Large intestine (tissue), 12 donors: ENCODE measurements at places on chromosomes 13 and 19.

DNA sequence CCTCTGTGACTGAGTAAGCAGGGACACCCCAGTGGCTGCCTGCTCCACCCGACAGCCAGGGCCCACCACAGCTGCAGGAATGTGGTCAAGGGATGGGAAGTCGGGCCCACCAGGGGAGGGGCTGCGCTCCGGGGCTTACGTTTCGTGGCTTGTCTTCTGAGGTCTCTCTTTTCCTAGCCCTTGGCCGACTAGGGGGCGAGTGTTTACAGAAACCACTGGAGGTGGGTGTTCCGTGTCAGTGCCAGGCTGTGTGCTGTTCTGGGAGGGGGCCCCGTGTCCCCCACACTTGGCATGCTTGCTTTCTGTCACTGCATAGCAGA, 4.5 kb downstream of the ADAT3 start:
- DNase-seq, result no peak

- DNase-seq, result no peak
These were observed 5.0 kb upstream of the GRIN3B start for GRCh38 chr19:995051-995827.

DNA sequence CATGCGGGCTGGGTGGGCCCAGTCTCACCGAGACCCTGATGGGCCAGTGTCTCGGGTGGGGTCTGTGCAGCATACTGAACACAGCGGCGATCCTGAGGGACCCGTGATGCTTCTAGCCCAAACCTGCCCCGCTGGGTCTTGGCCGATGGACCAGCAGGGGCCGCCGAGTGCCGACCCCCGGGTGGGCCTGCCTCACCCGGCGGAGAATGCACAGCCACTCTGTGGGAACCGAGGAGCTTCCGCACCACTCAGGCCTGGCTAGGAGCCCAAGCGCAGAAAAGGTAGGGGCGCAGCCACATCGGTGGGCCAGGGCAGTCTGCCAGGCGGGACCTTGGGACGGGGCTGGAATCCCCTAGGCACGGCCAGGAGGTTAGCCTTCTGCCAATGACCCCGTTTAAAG, 72.6 kb downstream of the TEX26 start:
- DNase-seq, result no peak

GRCh38 chr19:7605490-7606222, 10.0 kb downstream of the CAMSAP3 start:
- no peak for DNase-seq

GRCh38 chr19:15584541-15585115, 30.4 kb upstream of the CYP4F8 start:
- DNase-seq, result peak; percentile 71

DNA sequence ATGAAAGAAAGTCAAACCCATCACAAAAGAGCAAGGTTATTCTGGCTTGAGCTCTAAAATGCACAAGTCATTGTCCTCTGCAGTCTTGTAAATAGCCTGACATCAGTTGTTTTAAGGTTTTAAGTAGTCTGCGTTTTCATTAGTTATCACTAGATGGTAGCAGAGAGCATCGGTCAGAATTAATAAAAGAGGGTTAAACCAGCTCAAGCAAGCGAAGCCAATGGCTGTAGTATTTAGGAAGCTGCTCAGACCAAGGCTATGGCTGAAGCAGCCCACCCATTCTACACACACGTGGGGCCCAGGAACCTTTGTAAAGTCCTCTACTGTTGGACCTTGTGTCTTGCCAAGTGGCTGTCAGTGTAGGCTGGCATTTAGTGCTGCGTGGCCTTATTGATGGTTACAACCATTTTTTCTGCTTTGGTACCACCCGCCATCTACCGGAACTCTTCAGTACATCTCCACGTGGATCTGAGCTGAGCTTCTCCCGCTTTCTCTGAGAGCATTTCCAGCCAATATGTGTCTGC, 13.3 kb upstream of the ZNF57 start:
- peak; percentile 59 for DNase-seq

DNA sequence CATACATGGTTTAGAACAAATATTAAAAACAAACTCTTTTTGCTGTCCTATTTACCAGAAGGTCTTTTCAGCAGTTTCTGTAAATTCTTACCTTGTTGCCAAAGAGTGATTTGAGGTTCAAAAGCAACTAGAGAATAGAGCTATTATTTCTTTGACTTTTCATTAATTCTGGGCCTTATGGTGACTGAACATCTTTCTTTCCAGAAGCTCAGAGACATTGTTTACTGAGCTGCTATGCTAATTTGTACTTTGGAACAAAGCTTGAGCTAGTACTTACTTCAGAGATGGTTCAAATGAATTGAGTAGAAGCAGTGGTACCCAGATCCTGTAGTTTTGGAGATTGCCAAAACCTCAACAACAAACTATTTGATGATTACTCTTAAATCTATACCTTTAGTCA, 331.2 kb downstream of the SPRY2 start:
- DNase-seq, result no peak

GRCh38 chr13:106455190-106455589, 80.3 kb downstream of the EFNB2 start:
- DNase-seq, result no peak

GRCh38 chr13:110012102-110012739, 225.8 kb upstream of the IRS2 start:
- no peak for DNase-seq

DNA sequence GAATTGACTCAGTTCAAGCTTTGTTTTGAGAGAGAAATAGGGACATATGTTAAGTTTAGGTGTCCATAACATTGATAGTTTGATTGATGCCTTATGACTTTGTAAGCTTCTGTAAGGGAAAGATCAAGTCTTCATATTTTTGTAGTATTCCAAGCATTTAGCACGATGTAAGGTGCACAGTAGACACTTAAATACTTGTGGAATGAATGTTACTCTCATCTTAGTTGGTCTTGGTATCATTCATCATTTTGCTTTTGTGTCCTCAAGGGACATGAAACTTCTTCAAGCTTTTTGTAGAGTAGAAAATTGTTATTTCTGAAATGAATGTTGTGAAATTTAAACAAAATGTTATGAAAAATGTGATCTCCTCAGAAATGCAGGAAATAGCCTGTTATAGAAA, 10.1 kb downstream of the TDRD3 start:
- DNase-seq, result no peak

DNA sequence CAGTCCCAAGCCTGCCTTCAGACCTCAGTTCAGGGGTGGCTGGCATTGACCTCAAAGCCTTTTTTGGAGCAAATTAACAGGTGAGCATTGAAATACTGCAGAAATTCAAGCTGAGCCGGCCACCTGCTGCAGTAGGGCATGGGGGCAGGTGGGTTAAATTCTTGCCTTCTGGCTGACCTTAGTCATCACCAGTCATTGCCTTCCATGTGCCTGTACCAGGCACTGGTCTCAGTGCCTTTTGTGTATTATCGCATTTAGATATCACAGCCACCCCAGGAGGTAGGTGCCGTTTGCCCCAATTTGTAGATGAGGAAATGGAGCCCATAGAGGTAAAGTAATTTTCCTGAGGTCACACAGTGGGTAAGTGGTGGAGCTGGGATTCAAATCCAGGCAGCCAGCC, 7.2 kb downstream of the PPP1R37 start:
- DNase-seq, result no peak

DNA sequence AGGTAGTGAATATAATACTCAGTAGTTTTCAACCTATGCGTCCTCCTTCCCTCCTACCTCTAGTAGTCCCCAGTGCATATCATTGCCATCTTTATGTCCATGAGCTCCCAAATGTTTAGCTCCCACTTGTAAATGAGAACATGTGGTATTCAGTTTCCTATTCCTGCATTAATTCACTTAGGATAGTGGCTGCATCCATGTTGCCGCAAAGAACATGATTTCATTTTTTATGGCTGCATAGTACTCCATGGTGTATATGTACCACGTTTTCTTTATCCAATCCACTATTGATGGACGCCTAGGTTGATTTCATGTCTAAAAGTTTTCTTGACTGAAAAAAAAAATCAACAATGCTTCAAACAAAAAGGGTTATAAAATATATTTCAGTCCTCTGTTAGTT, 303.4 kb upstream of the SGCG start:
- no peak for DNase-seq

DNA sequence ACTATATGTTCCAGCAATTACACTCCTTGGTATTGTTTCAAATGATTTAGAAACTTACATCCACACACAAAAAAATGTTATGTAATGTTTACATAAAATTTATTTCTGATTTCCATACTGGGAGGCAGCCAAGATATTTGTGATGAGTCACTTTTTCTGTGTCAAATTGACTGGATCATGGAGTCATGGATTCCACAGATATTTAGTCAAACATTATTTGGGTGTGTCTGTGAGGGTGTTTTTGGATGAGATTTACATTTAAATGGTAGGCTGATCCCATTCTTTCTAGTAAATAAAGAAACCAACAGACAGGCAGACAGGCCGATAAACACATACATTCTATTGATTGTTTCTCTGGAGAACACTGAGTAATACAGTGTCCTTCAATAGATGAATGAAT, 562.8 kb downstream of the SLITRK6 start:
- DNase-seq, result no peak

DNA sequence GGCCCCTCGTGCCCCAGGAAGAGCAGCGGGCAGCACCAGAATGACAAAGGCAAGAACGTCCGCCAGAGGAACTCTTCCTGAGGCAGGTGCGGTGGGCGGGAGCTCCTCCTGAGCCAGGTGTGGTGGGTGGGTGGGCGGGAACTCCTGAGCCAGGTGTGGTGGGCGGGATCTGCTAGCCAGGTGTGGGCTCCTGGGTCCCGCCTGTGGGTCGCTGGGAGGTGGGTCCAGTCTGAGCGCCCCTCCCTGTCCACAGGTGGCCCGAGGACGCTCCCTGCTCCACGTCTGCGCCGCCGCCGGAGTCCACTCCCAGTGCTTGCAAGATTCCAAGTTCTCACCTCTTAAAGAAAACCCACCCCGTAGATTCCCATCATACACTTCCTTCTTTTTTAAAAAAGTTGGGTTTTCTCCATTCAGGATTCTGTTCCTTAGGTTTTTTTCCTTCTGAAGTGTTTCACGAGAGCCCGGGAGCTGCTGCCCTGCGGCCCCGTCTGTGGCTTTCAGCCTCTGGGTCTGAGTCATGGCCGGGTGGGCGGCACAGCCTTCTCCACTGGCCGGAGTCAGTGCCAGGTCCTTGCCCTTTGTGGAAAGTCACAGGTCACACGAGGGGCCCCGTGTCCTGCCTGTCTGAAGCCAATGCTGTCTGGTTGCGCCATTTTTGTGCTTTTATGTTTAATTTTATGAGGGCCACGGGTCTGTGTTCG, 7.0 kb upstream of the HCN2 start:
- no peak for DNase-seq

GRCh38 chr13:49466292-49466838, 22.3 kb downstream of the SETDB2 start:
- peak; percentile 63 for DNase-seq

- no peak for DNase-seq
These were observed 39.0 kb downstream of the ADPRHL1 start for GRCh38 chr13:113414335-113414734.

GRCh38 chr13:59823486-59823885, 340.2 kb downstream of the DIAPH3 start:
- no peak for DNase-seq

- DNase-seq, result no peak
These were observed 240.0 kb upstream of the SGCG start for GRCh38 chr13:22940736-22941135.

DNA sequence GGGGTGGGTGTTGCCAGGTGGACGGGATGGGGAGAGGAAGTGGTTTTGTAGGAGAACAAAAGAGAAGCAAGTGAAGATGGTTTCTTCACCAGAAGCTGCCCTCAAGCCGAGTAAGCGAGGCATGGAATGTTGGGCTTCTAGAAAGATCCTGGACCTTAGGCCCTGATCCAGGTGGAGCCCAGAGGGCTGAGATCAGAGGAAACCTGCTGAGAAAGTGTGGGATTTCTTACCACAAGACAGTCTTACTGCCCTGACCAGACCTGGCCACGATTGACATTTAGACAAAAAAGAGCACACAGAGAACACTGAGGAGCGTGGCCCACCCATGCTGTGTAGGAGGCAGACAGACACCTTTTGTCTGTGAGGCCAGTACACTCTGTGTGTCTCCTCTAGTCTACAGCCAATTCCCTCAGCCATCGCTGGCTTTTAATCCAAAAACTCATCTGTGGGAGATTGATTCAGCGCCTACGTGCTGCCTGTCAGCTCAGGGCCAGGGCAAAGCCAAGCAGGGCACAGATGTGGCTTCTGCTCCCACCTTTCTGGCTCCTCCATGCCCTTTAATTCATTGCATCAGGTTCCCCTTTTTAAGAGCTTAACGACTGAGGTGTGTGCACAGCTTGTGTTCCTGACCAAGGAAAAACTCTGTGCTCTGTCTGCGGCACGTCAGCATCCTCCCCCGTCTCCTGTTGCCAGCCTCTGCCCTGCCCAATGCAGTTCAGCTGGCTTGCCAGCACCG, 123.3 kb downstream of the AKAP11 start:
- DNase-seq, result no peak

- no peak for DNase-seq
These were observed 430.3 kb downstream of the ZNF536 start for GRCh38 chr19:30802424-30803013.

GRCh38 chr13:20274466-20274865, 42.3 kb upstream of the GJB6 start:
- DNase-seq, result no peak

DNA sequence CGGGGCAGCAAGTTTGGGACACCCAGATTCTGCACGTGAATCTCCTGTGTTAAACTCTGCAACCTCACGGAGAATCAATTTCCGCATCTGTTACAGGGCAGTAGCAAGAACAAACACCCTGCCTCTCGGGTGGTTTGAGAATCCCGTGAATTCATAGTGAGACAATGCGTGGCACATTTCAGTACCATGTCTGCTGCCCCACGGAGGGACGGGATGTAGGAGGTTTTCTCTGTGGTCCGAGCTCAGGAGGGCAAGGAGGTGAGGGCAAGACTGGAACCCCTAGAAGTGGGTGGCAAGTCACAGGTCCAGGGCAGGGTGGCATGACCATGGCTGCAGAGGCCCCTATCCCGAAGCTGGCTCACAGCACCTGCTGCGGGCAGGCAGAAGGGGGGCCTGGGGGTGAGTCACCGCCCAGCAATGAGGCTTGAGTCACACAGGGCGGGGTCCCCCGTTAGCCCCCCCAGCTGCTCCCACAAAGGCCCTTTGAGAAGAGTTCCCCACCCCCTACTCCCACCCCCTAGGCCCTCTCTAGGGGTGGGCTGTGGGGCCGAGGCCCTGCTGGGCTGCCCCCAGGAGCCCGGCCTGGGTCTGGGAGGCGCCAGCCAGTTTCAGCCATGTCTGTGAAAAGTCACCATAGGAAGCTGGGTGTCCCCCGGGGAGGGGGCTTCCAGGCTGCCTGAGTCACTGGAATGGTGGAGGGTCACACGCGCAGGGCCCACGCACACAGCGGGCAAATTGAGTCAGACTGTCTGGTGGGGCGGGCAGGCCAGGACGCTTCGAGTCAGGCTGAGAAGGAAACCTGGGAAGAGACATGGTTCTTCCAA, 25.8 kb upstream of the NANOS3 start:
- DNase-seq, result peak; percentile 93

DNA sequence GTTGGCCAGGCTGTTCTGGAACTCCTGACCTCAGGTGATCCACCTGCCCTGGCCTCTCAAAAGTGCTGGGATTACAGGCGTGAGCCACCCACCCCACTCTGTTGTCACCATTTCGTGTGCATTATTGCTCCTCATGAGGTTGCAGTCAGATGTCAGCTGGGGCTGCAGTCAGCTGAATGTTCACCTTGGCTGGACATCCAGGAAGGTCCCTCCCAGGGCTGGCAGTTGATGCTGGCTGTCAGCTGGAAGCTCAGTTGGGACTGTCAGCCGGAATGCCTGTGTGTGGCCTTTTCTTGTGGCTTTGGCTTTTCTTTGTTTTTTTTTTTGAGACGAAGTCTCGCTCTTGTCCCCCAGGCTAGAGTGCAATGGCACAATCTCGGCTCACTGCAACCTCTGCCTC, 6.6 kb downstream of the MEGF8 start:
- no peak for DNase-seq

GRCh38 chr19:52992109-52993004, 21.4 kb upstream of the ERVV-1 start:
- peak; percentile 23 for DNase-seq

GRCh38 chr13:100063906-100064305, 25.0 kb upstream of the PCCA start:
- DNase-seq, result no peak
